Fibroblast of skin of scalp (primary cell): ENCODE measurements at places on chromosomes 6 and 20.
A peak's percentile ranks its signal among the peaks of the same experiment; 100 is the strongest.

- DNase-seq: no peak
Observed at GRCh38 chr20:34582911-34583310, 24.4 kb downstream of the MAP1LC3A start.

DNA sequence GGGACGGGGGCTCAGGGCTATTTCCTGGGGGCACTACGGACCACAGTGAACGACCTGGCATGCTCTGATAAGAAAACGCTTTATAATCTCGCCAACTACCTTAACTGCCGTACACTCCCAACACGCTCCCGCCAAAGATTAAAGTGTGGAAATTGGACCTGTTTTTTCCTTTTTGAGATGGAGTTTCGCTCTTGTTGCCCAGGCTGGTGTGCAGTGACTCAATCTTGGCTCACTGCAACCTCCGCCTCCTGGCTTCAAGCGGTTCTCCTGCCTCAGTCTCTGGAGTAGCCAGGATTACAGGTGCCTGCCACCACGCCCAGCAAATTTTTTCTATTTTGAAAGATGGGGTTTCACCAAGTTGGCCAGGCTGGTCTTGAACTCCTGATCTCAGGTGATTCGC is 346 bp upstream of the SLC44A4 start:
- DNase-seq: no peak

- DNase-seq: no peak
Observed at GRCh38 chr6:41119508-41119907, 34.6 kb downstream of the TREML1 start.

DNA sequence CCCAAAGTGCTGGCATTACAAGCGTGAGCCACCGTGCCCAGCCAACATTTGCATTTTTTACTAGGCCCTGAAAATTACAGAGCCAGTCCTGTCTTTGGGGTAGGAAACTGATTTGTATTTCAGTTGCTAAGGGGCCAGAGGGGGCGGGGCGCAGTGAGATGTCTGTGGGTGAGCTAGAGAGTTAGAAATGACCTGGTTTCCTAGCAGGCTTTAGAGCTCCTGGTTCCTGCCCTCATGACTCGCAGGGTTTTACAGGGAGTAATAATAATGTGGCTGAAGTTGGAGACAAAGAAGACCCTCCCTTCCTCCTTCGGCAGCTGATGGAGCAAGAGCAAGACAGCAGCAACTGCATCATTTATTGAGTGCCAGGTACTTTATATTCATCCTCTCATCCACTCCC is 131.5 kb downstream of the TFAP2C start:
- no peak for DNase-seq

GRCh38 chr6:25302677-25303128 is 23.5 kb downstream of the CARMIL1 start:
- peak; percentile 84 for DNase-seq

DNA sequence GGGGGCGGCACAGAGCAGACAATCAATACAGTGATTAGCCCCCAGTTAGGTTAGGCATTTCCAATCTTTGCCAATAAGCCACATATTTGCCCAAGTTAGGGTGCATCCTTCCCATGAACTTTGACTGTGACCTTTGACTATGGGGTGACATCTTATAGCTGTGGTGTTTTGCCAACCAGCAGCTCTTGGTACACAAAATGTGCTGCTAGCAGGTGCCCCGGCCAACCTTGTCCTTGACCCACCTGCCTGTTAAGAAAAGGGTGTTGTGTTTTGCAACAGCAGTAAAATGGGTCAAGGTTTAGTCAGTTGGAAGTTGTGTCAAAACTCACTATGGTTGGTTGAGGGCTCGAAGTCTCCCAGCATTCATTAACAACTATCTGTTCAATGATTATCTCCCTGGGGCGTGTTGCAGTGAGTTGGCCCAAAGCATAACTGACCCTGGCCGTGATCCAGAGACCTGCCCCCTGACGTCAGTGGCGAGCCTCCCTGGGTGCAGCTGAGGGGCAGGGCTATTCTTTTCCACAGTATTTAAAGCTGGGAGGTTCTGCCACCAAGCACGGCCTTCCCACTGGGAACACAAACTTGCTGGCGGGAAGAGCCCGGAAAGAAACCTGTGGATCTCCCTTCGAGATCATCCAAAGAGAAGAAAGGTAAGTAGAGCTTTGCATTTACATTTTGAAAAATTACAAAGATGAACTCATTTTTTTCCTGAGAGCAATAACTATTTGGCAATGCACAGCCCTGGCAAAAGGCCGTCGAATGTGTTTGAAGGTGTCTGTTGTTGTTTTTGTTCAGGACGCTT is at the start of gene PCK1:
PCK1 (plus strand) TSS at position 557 of the 802 bp plus-strand sequence. CDS start 302 bp downstream, outside the sequence.
- DNase-seq: peak; percentile 5

GRCh38 chr20:23305098-23305497 is 45.5 kb upstream of the NXT1 start:
- peak; percentile 69 for DNase-seq

DNA sequence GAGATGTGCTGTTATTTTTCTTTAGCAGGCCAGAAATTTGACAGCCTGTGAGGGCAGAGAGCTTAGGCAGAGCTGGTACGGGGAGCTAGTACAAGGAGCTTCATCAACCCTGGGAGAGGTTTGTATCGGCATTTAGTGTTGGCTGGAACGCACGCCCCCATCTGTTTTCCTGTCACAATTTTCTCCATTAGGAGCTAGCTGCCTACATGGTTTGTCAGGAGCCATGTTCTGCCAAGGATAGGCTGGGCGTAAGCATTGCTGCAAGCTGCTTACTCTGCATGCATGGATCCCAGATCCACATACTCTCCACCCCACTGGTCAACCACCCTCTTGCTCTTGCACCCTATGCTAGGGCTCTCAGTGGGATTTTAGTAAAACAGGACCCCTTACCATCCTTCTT is 449.0 kb upstream of the CHD6 start:
- no peak for DNase-seq

GRCh38 chr6:136335736-136336363 is 46.2 kb upstream of the BCLAF1 start:
- DNase-seq: no peak

GRCh38 chr6:89731924-89732567 is 87.5 kb downstream of the MDN1 start:
- no peak for DNase-seq

- DNase-seq: no peak
Observed at GRCh38 chr20:38075161-38075998, 41.8 kb downstream of the RPRD1B start.

GRCh38 chr6:156961282-156961892 is 184.2 kb downstream of the ARID1B start:
- DNase-seq: no peak
